Vagina (tissue), 2 donors: ENCODE measurements at places on chromosomes 1 and 21. TPM values are rescaled to one million over a fixed set of nuclear protein-coding genes. Genes with fewer than 3 reads are reported as not detected.

GRCh38 chr1:115343200-115343737 is 5.2 kb upstream of the NGF start:
- no peak for DNase-seq

GRCh38 chr1:22658385-22659163 is 5.5 kb downstream of the C1QB start:
- no peak for DNase-seq

- DNase-seq: no peak
These were observed 13.4 kb upstream of the KCNK1 start for GRCh38 chr1:233600488-233600887.

GRCh38 chr21:41090981-41091380 is 77.0 kb upstream of the BACE2 start:
- DNase-seq: no peak

- no peak for DNase-seq
These were observed 19.3 kb upstream of the RAB3GAP2 start for GRCh38 chr1:220291580-220291979.

GRCh38 chr1:203475012-203475981 is at the start of gene PRELP:
TSS of gene PRELP (plus strand) at chr1:203475806. CDS start at chr1:203483185, 7,379 bp downstream.
- DNase-seq: no peak

DNA sequence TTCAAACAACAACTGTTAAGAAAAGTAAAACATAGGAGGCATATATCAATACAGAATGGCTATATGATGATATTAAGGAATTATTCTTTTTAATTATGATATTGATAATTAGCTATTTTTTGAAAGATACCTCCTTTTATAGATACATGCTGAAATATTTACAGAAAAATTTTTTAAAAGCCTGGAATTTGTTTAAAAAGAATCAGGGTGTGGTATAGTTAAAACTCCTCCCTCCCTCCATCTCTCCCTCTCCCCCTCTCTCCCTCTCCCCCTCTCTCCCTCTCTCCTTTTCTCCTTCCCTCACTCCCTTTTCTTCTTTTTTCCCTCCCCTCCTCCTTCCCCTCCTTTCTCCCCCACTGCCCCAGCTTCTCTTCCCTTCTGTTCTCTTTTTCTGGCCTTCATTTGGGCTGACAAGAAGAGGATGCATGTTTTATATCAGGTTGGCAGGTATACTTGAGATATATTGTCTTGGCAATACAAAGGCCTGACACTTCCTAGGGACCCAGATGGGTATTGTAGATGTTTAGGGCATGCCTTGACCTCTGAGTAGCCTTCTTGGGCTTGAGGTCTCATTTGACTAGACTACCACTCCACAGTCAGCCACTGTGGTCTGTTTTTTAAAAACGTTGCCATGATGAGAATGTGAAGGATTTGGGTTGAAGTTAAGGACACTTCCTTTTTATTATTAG is 124.5 kb downstream of the FGGY start:
- DNase-seq: no peak

- no peak for DNase-seq
These were observed 15.2 kb upstream of the MYSM1 start for GRCh38 chr1:58715108-58715507.

DNA sequence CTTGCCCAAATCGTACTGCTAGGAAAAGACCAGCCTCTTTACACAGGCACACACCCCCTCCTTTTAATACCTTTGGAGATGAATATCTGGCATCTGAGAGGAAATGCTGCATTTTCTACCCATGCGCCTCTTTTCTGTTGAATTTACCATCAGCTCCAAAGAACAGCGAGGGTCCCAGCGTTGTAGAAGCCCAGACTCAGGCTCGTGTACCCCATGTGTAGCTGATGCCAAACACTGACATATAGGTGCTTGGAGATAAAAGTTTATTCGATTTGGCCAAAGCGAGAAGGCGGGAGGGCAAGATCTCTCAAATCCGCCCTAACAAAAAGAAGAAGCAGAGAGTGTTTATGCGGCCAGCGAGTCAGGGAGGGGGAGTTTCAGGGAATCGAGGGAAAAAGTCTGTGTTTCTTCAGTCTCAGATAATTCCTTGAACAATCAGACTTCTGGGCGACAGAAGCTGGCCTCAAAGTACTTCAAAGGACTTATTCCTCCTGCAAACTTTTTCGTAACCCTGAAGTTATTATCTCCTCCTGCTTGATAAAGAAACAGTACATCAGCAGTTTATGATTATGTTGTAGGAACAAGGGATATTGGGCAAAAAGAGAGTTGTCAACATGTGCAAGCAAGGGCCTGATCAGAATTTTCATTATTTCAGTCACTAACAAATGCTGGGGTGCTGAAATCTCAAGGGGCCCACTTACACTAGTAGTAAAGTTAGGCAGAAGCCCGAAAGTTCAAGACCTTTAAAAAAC is 642 bp upstream of the CREG1 start:
- no peak for DNase-seq

DNA sequence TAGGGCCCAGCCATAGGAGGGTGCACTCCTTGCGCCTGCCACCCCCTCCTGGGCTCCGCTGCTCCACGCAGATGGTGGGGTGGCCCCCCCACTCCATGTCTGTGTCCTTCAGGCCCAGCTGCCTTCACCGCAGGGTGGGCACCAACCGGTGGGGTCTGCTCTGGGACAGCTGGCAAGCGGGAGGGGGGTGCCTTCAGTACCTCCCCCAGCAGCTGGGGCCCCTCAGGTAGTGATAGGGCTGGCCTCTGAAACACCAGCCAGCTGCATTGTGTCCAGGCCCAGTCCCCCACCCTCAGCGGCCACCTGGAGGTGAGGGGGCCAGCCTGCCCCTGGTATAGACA is 360 bp downstream of the GJC2 start:
- no peak for DNase-seq

- DNase-seq: no peak
These were observed 5.6 kb upstream of the GPR25 start for GRCh38 chr1:200867018-200867811.

DNA sequence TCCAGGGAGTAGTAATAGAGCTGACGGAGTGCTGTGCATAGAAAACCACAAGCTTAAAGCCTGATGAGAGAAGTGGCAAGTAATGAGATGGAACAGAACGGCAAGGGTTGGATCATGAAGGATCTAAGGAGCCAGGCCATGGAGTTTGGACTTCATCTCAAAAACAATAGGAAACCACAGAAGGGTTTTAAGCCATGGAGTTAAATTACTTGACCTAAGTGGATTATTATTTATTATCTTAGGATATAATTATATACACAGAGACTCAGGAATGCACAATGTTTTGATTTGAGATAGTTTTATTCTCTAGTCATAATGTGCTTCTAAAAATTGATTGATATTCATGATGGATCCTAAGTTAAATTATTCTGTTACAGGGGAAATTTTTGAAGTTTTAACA is 242.4 kb downstream of the PLPP3 start:
- DNase-seq: no peak

The PYHIN1 gene
- 4.2 TPM for total RNA-seq

The PLA2G2C gene
- total RNA-seq: not detected

The PLEKHM2 gene
- 56.2 TPM for total RNA-seq

The HOOK1 gene
- 24.6 TPM for total RNA-seq

The SLAMF9 gene
- total RNA-seq: not detected

The NGF gene
- 2.7 TPM for total RNA-seq

The SAMD11 gene
- 33.9 TPM for total RNA-seq

The KDF1 gene
- total RNA-seq: 7.4 TPM
